ENCODE measurements at places on chromosomes 4 and X.

DNA sequence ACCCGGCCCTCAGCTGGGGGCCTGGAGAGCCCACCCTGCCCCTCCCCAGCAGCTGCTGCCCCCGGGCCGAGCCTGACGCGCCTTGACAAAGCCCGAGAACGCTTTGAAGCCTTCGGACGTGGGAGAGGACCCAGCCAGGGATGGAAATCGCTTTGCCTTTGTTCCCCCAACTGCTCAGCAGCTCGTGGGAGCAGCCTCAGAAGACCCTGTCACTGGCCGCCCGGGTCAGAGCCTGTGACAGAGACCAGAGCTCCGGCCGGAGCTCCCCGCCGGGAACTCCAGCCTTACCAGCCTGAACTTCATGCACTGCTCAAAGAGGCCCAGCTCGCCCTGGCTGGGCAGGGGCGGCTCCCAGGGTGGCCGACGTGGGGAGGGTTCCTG, 2.6 kb upstream of the SLC6A8 start:
- DNase-seq, result no peak

DNA sequence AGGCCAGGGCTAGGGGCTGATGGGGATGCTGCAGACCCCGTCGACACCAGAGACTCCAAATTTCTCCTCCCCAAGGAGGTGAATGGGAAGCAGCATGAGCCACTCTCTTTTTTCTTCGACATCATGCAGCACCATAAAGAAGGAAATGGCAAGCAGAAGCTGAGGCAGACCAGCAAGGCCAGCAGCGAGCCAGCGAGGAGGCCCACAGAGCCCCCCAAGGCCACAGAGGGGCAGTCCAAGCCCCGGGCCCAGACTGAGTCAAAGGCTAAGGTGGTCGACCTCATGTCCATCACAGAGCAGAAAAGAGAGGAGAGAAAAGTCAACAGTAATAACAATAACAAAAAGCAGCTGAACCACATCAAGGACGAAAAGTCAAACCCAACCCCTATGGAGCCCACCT, 56.1 kb downstream of the TNIP2 start:
- DNase-seq, result no peak

DNA sequence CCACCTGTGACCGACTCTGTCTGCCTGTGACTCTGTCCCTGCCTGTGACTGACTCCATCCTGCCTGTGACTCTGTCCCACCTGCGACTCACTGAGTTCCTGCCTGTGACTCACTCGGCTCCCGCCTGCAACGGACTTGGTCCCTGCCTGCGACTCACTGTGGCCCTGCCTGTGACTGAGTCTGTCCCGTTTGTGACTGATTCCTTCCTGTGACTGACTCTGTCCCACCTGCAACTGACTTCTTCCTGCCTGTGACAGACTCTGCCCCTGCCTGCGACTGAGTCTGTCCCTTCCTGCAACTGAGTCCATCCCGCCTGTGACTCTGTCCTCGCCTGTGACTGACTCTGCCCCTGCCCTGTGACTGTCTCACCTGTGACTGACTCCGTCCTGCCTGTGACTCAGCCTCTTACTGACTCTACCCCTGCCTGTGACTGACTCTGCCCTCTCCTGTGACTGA, 9.6 kb upstream of the UVSSA start:
- peak; percentile 11 for DNase-seq

GRCh38 chr4:6619466-6620255, 20.8 kb upstream of the MRFAP1 start:
- DNase-seq, result no peak
